ENCODE measurements at places on chromosomes 1 and 21.

- DNase-seq = no peak
Observed at GRCh38 chr1:54952950-54953718, 27.3 kb upstream of the TMEM61 start.

DNA sequence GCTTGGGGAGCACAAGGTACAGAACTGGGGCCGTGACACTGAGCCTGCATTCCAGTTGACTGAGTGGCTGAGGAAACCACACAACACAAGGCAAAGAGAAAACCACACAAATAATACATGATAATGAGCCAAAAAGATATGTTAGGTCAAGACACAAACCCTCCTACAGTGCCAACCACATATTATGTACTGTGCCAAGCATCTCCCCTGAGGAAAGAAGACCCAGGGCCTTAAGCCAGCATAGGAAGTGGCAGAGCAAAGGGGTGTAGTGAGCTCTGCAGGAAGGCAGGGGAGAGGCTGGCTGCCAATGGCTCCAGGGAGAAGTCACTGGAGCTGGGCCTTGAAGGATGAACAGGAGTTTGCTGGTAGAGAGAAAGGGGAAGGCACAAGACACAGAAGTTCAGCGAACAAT, 28.2 kb downstream of the CTNNBIP1 start:
- DNase-seq = no peak

DNA sequence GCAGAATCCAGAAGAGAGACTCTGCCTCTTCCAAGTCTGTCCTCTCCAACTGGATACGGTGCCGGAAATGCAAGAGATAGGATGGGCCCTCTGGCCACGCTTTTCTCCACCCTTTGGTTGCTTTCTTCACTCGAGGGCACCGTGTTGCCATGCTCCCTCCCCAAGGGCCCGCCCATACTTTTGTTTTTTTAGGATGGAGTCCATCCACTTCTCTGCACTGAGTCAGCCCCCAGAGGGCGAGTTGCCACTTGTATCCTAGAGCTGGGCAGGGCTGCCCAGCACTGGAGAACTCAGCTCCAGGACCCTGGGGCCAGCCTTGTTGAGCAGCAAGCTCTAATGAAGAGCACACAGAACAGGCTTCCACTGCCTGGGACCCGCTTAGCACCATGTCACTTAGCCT, 25.5 kb downstream of the IFNGR2 start:
- no peak for DNase-seq

- no peak for DNase-seq
Observed at GRCh38 chr1:43933386-43934100, at the start of gene ARTN. TSS of gene ARTN (plus strand) at chr1:43933801. CDS start at chr1:43935657, 1,856 bp downstream.

GRCh38 chr1:234529950-234530237, 50.9 kb upstream of the TARBP1 start:
- no peak for DNase-seq

GRCh38 chr1:214459895-214460294, 91.5 kb downstream of the PTPN14 start:
- DNase-seq = no peak

GRCh38 chr1:91894036-91894761, 8.2 kb upstream of the TGFBR3 start:
- DNase-seq = no peak
